ENCODE measurements at places on chromosomes 5 and 9.

- no peak for DNase-seq
These were observed 23.0 kb upstream of the PRDM6 start for GRCh38 chr5:123066016-123066415.

GRCh38 chr5:180338001-180338707, 15.0 kb downstream of the GFPT2 start:
- DNase-seq = no peak

GRCh38 chr9:29214154-29214689, 1640.9 kb upstream of the C9orf72 start:
- DNase-seq = no peak

DNA sequence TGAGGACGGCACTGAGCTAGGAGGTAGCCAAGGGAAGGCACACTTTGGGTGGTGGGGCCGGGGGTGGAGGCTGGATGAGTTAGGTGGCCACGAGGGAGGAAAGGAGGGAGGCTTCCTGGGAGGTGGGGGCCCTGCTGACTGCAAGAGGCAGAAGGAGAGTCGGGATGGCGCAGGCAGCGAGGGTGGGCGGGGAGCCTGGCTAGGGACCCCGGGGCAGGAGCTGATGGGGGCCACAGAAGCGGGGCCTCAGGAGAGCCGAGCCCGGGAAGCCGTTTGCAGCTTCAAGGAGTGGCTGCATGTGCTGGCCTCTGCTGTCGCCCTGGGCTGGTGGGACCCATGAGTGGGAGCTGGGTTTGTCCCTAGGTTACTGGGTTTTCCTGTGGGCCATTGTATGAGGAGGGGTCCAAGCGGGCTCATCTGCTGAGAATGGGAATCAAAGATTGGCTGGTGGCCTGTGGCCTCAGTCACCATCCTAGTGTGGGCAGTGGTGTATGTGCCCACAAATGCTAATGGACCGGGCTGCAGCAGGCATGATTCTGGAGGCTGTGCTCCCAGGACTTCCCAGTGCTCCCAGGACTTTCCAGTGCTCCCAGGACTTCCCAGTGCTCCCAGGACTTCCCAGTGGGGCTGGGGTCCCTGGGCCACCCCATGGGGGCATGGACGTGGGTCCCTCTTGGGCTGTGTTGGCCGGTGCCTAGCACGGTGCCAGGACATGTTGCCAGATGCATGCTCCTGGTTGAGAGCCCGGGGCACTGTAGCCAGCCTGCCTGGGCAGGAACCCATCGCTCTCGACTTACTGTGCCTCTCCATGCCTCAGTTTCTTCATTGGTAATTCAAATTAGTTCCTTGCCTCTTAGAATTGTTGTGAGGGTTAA, 40.2 kb downstream of the UNC5A start:
- DNase-seq = no peak

- no peak for DNase-seq
These were observed 192.5 kb upstream of the RORB start for GRCh38 chr9:74304598-74304997.

- DNase-seq = no peak
These were observed 26.3 kb downstream of the MSX2 start for GRCh38 chr5:174750711-174751110.

- DNase-seq = no peak
These were observed 528.8 kb upstream of the PTGER4 start for GRCh38 chr5:40150896-40151295.

GRCh38 chr9:68947842-68948569, 65.9 kb downstream of the PRKACG start:
- no peak for DNase-seq
